ENCODE measurements at places on chromosomes 11 and 22.

DNA sequence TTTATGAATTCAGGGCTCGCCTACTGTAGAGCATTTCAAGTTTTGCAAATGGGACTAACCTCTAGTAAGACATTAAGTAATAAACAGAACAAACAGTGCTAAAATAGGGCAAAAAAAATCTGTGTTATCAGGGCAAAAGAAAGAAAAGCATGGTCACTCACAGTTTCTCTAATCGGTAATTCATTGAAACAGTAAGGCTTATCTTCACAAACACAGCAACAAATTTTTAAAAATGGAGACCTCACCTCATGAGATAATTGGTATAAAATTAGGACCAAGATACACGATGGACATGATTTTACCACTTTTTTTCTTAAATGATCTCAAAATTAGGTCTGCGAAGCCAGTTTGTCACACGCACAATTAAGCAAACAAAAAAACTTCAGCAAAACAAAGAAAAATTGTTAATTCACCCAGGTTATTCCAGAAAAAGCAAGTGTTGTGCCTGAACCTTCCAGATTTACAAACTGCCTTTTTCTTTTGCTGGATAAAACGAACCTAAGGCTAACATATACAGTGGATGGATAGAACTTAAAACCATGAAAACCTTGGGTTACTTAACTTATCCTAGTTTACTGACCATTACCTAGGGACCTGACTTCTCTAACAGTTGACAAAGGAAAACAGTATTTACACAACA, 1.4 kb downstream of the TMEM123 start:
- peak overlapping the region; percentile 72 for H3K4me3 ChIP-seq
- peaks cover 65% of the 10 kb centered on the region for H3K4me1 ChIP-seq
- peak overlapping the region; percentile 76 for H3K27ac ChIP-seq
- no peaks in the 10 kb centered on the region for H3K36me3 ChIP-seq

- DNase-seq = no peak
- H3K4me3 ChIP-seq = no peak overlapping the region
- H3K27ac ChIP-seq = no peak overlapping the region
- no peaks in the 10 kb centered on the region for H3K27me3 ChIP-seq
- H3K36me3 ChIP-seq = no peaks in the 10 kb centered on the region
These were observed 848 bp downstream of the HEPN1 start for GRCh38 chr11:124919898-124920297.

DNA sequence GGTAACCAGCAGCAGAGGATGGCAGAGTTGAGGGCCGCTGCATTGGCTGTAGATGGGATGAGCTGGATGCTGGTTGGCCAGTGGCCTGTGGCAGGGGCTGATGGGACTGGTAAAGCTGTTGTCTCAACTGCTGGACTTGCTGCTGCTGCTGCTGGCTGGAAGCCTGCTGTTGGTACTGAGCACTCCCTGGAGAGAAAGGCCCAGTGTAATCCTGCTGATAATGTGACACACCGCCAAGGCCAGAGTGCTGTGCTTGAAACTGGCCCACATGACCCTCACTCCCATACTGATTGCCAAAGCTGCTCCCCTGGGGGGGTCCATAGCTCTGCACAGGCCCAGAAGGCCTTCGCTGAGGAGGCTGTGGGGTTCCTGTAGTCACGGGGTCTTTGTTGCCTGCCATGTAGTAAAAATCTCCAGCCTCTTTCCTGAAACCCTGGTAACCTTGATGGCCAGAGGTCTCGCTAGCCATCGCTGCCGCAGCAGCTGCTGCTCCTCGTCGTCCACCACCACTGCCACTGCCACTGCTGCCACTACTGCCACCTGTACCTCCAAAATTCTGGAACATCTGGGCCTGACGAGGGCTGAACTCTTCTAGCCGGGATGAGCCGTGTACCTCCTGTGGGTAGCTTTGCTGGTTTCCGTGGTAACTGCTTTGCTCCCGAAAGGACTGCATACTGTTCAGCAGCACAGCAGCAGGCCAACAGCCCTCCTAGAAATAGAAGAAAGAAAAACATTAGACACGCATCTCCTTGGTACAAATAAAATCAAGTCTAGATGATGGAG, 55.6 kb downstream of the TCF20 start:
- H3K27me3 ChIP-seq = no peaks in the 10 kb centered on the region
- H3K4me1 ChIP-seq = peaks cover 26% of the 10 kb centered on the region
- H3K4me3 ChIP-seq = no peak overlapping the region
- peaks cover 42% of the 10 kb centered on the region for H3K36me3 ChIP-seq
- no peak for DNase-seq

DNA sequence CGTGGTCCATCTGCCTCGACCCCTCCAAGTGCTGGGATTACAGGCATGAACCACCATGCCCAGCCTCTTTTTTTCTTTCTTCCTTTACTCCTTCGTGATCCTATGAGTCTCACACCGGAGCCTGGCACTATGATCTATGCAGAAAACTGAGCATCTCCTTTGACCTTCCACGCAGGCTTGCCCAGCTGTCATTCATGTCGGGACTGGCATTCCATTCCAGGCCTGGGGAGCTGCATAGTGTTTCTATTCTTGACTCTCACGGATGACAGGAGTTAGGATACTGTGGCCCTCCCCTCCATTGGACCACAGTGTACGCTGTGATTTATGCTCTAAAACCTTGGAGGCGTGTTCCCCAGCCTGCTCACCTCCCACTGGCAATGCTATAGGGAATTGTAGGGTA, 611.8 kb downstream of the BRD1 start:
- no peak overlapping the region for H3K4me3 ChIP-seq
- H3K27me3 ChIP-seq = no peaks in the 10 kb centered on the region
- no peak for DNase-seq
- H3K4me1 ChIP-seq = no peaks in the 10 kb centered on the region
- H3K27ac ChIP-seq = no peak overlapping the region
- H3K36me3 ChIP-seq = no peaks in the 10 kb centered on the region

DNA sequence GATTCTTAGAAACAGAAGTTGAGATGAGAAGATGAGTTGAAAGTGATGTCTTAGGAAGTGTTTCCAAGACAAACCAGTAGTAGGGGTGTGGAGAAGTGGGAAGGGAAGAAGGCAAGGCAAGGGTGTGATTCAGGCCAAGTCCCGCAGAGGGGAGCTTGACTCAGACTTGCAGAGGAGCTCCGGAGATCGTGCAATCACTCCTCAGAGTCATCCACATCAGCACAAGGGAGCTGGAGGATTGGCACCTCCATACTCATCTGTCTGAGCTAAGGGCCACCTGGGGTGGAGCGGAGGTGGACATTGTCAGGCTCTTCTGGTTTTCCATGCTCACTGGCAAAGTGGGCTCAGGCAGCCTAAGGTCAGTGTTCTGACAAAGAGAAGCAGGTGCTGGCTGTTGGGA, 44.4 kb downstream of the CHRDL2 start:
- no peak overlapping the region for H3K4me3 ChIP-seq
- H3K4me1 ChIP-seq = no peaks in the 10 kb centered on the region
- no peaks in the 10 kb centered on the region for H3K36me3 ChIP-seq

DNA sequence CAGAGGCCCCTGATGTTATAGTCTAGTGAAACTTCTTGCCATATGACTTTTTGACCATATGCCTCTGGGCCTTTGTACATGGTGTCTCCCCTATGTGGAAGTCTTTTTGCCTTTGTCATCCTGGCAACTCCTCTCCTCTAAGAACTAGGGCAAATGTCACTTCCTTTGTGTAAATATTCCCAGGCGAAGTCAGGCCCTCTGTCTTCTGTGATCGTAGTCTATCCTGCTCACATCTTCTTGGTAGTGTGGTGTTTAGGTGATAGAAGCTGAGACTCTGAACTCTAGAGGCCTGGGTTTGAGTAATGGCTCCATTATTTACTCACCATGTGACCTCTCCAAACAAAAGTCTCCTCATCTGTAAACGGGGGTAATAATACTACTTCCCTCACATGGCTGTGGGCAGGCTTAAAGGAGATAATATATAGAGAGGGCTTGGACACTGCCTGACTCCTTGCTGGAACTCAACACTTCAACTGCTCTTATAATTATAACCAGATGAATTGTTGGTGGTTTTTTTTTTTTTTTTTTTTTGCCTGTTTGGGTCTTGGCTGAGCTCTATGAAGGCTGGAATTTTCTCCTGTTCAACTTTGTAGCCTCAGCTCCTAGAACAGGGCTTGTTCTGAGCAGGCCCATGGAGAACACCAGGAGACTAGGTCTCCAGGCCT, 43.8 kb downstream of the INSC start:
- H3K4me1 ChIP-seq = no peaks in the 10 kb centered on the region
- DNase-seq = no peak
- no peak overlapping the region for H3K27ac ChIP-seq
- no peaks in the 10 kb centered on the region for H3K27me3 ChIP-seq
- no peak overlapping the region for H3K4me3 ChIP-seq

DNA sequence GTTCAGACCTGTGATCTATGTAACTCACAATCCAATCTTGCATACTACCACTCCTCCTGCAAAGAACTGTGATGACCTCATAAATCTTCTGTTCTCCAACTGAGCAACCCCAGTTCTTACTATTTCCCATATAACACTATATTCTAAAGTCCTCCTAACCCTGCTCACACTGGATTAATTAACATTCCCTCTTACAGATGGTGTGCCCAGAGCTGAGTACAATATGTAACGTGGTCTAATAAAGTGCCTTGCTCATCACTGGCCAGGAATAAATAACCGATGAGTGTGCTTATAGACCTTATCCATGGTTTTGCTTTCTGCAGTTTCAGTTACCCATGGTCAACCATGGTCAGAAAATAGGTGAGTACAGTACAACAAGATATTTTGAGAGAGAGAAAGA, 28.6 kb downstream of the PRCP start:
- no peak overlapping the region for H3K27ac ChIP-seq
- DNase-seq = no peak
- H3K4me1 ChIP-seq = peaks cover 13% of the 10 kb centered on the region
- H3K36me3 ChIP-seq = no peaks in the 10 kb centered on the region
- no peaks in the 10 kb centered on the region for H3K27me3 ChIP-seq

DNA sequence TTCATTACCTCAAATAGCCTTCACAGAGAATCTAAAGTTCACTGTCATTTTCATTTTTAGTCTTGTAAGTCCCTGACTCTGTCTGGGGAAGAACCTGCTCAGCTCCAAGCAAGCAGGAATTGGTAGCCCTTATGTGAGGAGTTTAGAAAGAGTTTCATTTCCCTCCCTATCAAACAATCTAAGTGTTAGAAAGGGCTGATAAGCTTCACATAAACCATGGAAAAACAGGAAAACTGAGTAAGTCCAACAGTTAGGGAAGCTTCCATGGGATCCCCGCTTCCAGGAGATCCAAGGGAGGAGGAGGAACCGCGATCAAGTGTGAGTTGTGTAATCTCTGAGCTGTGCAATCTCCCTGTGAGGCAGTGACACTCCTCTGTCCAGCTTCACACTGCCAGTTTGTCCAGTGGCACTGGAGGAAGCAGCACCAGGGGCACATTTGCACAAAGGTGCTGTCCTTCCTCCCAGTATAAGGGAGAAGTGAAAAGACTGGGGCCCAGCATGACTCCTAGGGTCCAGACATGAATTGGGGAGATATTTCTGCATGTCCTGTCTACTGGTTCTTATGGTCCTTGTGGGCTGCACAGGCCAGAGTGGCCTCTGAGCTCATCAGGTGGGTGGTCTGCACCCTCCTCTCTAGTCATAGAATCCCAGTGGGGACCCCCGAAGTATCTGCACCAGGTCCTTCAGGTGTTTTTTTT, 4.3 kb downstream of the PRAME start:
- no peak for DNase-seq
- H3K27ac ChIP-seq = peak overlapping the region; percentile 39
- H3K4me3 ChIP-seq = no peak overlapping the region
- H3K36me3 ChIP-seq = no peaks in the 10 kb centered on the region
